ENCODE measurements at places on chromosomes 5 and 9. TPM values are rescaled to one million over a fixed set of nuclear protein-coding genes. Genes with fewer than 3 reads are reported as not detected.

Gene PCDHB8
- total RNA-seq = 3.5 TPM

DNA sequence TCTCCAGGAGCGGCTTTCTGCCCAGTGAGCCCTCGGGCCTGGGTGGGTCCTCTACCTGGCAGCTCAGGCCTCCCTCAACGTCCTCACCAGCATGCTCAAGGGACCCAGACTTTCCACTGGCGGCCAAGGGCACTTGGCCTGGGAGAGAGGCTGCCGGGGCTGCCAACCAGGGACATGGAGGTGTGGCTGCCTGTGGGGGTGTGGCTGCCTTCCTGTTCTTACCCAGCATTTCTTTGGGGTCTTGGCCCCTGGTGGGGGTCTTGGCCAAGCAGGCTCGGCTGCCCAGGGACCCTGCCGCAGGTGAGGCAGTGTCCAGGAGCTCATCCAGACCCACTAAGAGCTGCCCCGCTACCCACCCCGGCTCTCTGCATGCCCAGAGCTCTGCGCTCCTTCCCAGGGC is 7.2 kb upstream of the QSOX2 start:
- H3K4me1 ChIP-seq = no peaks in the 10 kb centered on the region
- H3K27me3 ChIP-seq = no peaks in the 10 kb centered on the region
- no peak overlapping the region for H3K27ac ChIP-seq
- H3K36me3 ChIP-seq = no peaks in the 10 kb centered on the region
- no peak for DNase-seq

Gene FAM240B
- not detected for total RNA-seq

Gene SPINK6
- total RNA-seq = not detected

- H3K4me1 ChIP-seq = no peaks in the 10 kb centered on the region
- no peak overlapping the region for H3K27ac ChIP-seq
- DNase-seq = no peak
- H3K27me3 ChIP-seq = no peaks in the 10 kb centered on the region
- H3K36me3 ChIP-seq = no peaks in the 10 kb centered on the region
These were observed 99.2 kb downstream of the UHRF2 start for GRCh38 chr9:6512085-6512657.

DNA sequence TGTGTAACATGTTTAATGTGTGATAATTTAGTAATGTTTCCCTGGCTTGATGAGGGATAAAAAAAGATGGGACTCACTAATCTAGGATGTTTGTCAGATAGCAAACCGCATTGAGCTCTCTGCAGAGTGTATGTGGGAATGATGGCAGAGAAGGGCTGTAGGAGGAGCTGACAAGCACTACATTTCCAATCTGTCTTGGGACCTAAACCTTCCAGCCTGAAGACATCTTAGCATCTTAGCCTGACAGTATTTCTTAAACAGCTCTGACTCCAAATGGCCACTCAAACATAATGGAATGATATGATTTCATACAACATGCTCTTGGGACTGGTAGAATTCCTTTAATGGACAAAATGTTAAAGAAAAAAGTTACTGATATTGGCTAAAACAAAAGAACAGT is 116.7 kb downstream of the PPP2R2B start:
- H3K4me3 ChIP-seq = no peak overlapping the region
- H3K4me1 ChIP-seq = peaks cover 3% of the 10 kb centered on the region
- no peaks in the 10 kb centered on the region for H3K27me3 ChIP-seq
- no peaks in the 10 kb centered on the region for H3K36me3 ChIP-seq
- DNase-seq = no peak
- no peak overlapping the region for H3K27ac ChIP-seq

Gene ENTREP1
- total RNA-seq = 2.3 TPM

- H3K36me3 ChIP-seq = no peaks in the 10 kb centered on the region
- H3K4me3 ChIP-seq = no peak overlapping the region
- peak overlapping the region; percentile 23 for H3K27ac ChIP-seq
- DNase-seq = no peak
- no peaks in the 10 kb centered on the region for H3K27me3 ChIP-seq
These were observed 9.4 kb downstream of the FYB1 start for GRCh38 chr5:39209924-39210323.

DNA sequence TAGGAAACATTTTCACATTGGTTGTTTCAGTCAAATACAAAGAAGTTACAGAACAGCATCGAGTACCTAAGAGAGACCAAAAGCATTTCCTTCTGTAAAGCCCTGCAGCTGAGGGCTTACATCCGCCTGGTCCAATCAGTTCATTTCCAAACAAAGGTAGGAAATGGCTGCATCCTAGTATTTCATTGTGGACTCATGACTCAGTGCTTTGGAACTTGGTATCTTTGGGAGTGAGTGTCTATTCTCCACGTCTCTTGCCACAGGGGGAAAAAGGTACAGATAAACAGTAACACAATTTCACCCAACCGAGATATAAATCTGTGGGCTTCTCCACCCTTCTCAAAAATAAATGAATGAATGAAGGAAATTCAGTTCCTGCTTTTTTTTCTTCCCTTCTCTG is 75.4 kb downstream of the NFIB start:
- no peaks in the 10 kb centered on the region for H3K4me1 ChIP-seq
- no peak overlapping the region for H3K27ac ChIP-seq
- H3K4me3 ChIP-seq = no peak overlapping the region
- H3K27me3 ChIP-seq = no peaks in the 10 kb centered on the region
- DNase-seq = no peak

Gene PLEKHG4B
- 0.22 TPM for total RNA-seq

- H3K36me3 ChIP-seq = peaks cover 32% of the 10 kb centered on the region
- H3K27ac ChIP-seq = no peak overlapping the region
- DNase-seq = no peak
- H3K4me1 ChIP-seq = no peaks in the 10 kb centered on the region
- H3K27me3 ChIP-seq = no peaks in the 10 kb centered on the region
These were observed 107.2 kb upstream of the DHFR start for GRCh38 chr5:80761966-80762365.

DNA sequence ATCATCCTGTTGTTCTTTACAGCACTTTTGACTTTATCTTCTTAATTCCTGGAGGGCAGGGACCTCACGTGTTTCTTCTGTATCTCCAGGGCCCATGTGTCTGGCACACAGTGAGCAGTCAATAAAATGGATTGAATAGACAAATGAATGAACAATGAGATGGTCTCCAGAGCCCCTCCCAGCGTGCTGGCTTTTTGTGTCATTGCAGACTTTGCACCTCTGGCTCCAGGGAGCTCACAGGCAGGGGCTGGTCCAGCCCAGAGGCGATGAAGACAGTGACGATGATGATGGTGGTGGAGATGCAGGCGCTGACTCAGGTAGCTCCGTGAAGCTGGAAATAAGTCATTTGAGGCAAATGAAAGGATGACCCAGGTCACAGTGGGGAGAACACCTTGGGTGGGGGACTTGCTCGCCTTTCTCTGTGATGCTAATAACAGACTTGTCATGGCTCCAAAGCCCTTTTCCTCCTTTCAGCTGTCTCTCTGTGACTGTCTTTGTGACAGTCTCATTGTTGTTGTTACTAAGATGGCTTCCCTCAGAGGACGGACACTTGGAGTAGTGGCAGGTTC is 30.4 kb upstream of the FABP6 start:
- peaks cover 4% of the 10 kb centered on the region for H3K4me1 ChIP-seq
- no peaks in the 10 kb centered on the region for H3K27me3 ChIP-seq
- no peaks in the 10 kb centered on the region for H3K36me3 ChIP-seq
- H3K4me3 ChIP-seq = no peak overlapping the region

GRCh38 chr5:172361566-172362238 is 78.1 kb upstream of the UBTD2 start:
- H3K27me3 ChIP-seq = no peaks in the 10 kb centered on the region
- peak; percentile 50 for DNase-seq
- no peaks in the 10 kb centered on the region for H3K36me3 ChIP-seq
- no peaks in the 10 kb centered on the region for H3K4me1 ChIP-seq
- H3K4me3 ChIP-seq = no peak overlapping the region

- H3K27ac ChIP-seq = no peak overlapping the region
- H3K4me1 ChIP-seq = no peaks in the 10 kb centered on the region
- no peaks in the 10 kb centered on the region for H3K27me3 ChIP-seq
- no peak for DNase-seq
- no peak overlapping the region for H3K4me3 ChIP-seq
These were observed 949.8 kb upstream of the TYRP1 start for GRCh38 chr9:11743356-11743755.

DNA sequence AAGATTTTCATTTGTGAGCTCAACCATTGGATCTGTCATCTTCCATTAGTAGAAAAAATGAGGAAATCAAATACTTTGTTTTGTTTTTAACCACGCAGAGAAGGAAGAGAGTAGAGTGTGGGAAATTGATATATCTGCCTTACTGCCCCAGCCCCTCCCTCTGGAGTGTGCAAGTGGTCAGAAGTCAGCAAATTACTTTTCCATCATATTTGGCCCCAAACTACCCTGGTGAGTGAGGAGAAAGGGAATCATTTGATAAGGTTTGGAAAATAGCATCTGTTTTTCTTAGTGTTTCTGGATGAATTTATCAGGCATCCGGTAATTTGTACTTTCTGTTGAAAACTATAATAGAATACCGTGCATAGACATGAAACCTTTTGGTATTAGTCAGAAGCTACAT is 327.4 kb downstream of the MARCHF11 start:
- no peaks in the 10 kb centered on the region for H3K27me3 ChIP-seq
- no peak overlapping the region for H3K27ac ChIP-seq
- H3K4me3 ChIP-seq = no peak overlapping the region
- no peaks in the 10 kb centered on the region for H3K4me1 ChIP-seq
- H3K36me3 ChIP-seq = no peaks in the 10 kb centered on the region
- no peak for DNase-seq

Gene MLLT3
- 10.2 TPM for total RNA-seq

GRCh38 chr5:1643651-1644392 is 120.1 kb upstream of the LPCAT1 start:
- H3K4me1 ChIP-seq = no peaks in the 10 kb centered on the region
- no peak overlapping the region for H3K4me3 ChIP-seq
- H3K27ac ChIP-seq = no peak overlapping the region
- no peaks in the 10 kb centered on the region for H3K36me3 ChIP-seq
- DNase-seq = no peak

- H3K27ac ChIP-seq = no peak overlapping the region
- no peaks in the 10 kb centered on the region for H3K27me3 ChIP-seq
- DNase-seq = no peak
- no peaks in the 10 kb centered on the region for H3K4me1 ChIP-seq
These were observed 15.2 kb downstream of the HCN1 start for GRCh38 chr5:45680950-45681349.

Gene CDKN2A
- 1.8 TPM for total RNA-seq

- no peak overlapping the region for H3K4me3 ChIP-seq
- no peaks in the 10 kb centered on the region for H3K27me3 ChIP-seq
- H3K27ac ChIP-seq = no peak overlapping the region
- DNase-seq = no peak
These were observed 141.2 kb downstream of the PRDM9 start for GRCh38 chr5:23648656-23649055.

GRCh38 chr5:73709536-73710129 is 83.6 kb downstream of the ARHGEF28 start:
- H3K36me3 ChIP-seq = peaks cover 11% of the 10 kb centered on the region
- no peaks in the 10 kb centered on the region for H3K4me1 ChIP-seq
- H3K4me3 ChIP-seq = no peak overlapping the region
- H3K27ac ChIP-seq = no peak overlapping the region
- H3K27me3 ChIP-seq = no peaks in the 10 kb centered on the region
- no peak for DNase-seq

DNA sequence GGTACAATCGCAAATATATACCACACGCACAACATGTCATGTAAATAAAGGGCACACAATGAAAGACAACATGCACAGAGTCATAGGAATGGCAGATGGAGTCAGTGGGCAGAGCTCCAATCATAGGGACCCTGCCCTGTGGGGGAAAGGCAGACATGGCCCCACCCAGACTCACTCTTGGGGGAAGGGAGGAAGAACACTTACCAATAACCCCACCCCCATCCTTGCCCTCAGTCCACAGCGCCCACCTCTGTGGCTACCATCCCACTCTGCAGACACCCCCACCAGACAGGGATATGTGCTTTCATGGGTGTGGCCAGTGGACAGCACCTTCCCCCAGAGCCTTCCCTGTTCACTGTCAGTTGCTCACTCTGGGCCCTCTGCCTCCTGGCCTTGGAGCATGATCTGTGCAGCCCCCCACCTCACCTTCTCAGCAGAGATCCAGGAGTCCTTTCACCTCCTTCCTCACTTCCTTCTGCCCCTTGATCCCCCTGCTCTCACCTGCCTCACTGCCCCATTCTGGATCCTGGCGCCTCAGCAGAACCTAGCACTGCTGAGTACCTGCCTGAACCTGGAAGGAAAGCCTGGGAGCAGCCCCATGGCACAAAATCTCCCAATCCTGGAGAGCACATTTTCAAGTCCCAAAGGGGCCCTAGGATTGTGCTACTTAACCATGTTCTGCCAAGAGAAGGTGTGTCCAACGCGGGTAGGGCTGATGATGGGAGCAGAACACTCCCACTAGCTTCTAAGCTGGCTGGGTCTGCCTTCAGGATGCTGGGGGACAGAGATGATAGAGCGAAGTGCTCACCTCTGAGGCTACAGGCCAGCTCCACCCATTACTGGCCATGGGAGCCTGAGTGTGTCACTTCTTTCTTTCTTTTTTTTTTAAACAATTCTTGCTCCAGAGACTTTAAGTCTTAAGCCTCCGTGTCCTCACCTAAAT is 1.5 kb upstream of the PHF19 start:
- peaks cover 11% of the 10 kb centered on the region for H3K36me3 ChIP-seq
- no peaks in the 10 kb centered on the region for H3K27me3 ChIP-seq
- no peak for DNase-seq
- H3K27ac ChIP-seq = peak overlapping the region; percentile 98
- peak overlapping the region; percentile 82 for H3K4me3 ChIP-seq

Gene RIMOC1
- 12.3 TPM for total RNA-seq

DNA sequence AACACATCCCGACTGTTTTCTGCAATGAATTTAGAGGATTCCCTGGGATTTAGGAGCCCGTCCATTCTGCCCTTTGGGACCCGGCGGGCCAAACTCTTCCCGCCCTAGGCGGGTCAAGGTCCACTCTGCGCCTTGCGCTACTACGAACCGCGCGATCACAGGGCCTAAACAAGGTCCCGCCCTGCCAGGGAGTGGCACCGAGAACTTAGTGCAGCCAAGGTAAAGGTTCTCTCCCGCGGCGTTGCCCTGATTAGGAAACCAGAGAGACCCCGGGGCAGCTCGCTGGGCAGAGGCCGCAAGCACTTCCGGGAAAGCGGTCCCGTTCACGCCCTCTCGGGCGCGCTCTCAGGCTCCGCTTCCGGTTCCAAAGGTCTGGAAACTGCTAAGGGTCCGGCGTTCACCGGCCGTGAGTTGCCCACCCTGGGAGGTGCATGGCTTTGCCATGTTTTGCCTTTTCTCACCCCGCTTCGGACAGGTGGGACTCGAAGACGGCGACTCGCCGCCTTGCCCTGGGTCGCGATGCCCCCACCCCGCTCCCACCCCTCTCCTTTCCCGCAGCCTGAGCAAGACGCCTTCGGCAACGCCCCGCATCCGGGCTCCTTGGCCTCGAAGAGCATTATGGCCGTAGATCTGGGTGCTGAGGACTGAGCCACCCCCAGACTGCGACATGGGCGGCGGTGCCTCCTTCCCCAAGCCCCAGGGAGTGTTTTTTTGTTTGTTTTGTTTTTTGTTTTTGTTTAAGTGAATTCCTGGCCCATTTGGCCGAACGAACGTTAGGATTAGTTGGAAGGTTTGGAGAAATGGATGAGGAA is 23.4 kb downstream of the HNRNPK start:
- DNase-seq = peak; percentile 51
- peak overlapping the region; percentile 67 for H3K4me3 ChIP-seq
- peak overlapping the region; percentile 93 for H3K27ac ChIP-seq
- H3K36me3 ChIP-seq = no peaks in the 10 kb centered on the region

Gene TMEM174
- total RNA-seq = not detected

GRCh38 chr5:130025511-130025910 is 121.2 kb downstream of the CHSY3 start:
- no peaks in the 10 kb centered on the region for H3K36me3 ChIP-seq
- DNase-seq = no peak
- H3K4me1 ChIP-seq = no peaks in the 10 kb centered on the region

GRCh38 chr5:13746026-13746425 is 198.5 kb downstream of the DNAH5 start:
- no peaks in the 10 kb centered on the region for H3K36me3 ChIP-seq
- H3K4me3 ChIP-seq = no peak overlapping the region
- no peak for DNase-seq
- H3K27me3 ChIP-seq = no peaks in the 10 kb centered on the region

Gene OCLN
- total RNA-seq = 8.2 TPM
